T1000 (cell line): ENCODE measurements at places on chromosomes 3 and 15.

GRCh38 chr15:25785641-25786025 is 77.5 kb downstream of the ATP10A start:
- no peak for DNase-seq

DNA sequence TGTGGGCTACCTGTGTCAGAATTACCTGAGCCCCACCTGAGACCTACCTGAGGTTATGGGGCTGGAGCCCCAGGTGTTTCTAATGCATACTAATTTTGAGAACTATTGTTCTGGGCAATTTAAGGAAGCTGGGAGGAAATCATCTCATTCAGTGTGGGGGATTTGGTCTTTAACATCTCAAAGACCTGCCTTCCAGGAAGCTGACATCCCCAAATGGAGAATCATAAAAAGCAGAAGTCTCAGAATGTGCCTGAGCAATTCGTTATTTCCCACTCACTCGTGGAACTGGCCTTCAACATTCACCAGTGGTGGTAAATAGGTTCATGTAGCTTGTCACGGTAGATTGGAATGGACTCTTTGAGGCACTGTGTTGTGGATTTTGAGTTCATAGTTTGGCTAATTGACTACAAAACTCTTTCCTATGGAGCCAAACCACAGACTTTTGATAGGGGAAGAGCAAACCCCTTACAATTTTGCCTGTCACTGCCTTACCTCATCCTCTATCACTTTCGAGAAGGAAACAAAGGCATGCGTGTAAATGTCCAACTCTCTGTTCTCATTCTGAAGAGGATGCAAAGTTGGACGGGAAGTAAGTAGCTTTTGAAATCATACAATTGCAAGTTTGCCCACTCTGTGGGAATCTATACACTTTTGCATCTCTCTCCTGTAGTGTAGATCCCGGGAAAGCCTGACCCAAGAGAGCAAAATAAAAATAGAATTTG is 521.0 kb upstream of the MDFIC2 start:
- no peak for DNase-seq

GRCh38 chr3:40258555-40258954 is 51.0 kb upstream of the EIF1B start:
- peak; percentile 42 for DNase-seq

- no peak for DNase-seq
These were observed 45.6 kb upstream of the LDHAL6B start for GRCh38 chr15:59160880-59161593.

- DNase-seq: no peak
These were observed 3.4 kb downstream of the SKIL start for GRCh38 chr3:170360916-170361315.

DNA sequence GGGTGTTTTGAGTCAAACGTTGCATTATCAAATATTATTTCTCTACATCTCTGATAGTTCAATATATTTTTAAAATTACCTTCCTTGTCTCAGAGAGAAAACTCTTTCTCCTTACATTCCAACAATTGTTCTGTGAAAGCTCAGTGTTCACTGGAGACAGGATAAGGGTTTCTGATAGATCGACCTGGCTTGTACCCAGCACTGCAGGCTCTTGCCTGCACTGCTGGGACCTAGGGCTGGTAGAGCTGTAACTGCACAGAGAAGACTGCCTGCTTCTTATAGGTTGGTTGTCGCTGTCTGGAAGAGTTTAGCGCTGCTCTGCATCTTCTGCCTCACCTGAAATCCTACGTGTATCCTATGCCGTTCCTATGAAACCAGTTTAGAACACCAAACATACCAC is 249.9 kb upstream of the LRTM1 start:
- DNase-seq: no peak

- no peak for DNase-seq
These were observed 75.4 kb upstream of the SLC6A1 start for GRCh38 chr3:10917176-10917575.

DNA sequence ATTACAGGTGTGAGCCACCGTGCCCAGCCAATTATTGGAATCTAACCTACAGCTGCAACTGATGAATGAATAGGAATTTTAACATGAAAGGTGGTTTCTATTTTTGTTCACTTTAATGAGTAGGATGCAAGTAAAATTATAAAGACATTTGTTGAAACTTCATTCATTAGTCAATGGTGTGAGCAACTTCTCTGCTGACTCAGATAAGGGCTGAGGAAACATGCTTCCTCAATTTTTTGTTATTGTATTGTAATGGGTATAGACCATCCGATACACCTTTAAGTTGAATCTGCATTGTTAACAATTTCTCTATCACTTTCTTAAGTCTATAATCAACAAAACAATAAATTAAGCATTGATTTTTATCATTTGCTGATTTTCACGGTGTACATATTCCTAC is 127.8 kb downstream of the STAG1 start:
- DNase-seq: no peak

- no peak for DNase-seq
These were observed 77.3 kb upstream of the ATP2B2 start for GRCh38 chr3:10582733-10583132.

DNA sequence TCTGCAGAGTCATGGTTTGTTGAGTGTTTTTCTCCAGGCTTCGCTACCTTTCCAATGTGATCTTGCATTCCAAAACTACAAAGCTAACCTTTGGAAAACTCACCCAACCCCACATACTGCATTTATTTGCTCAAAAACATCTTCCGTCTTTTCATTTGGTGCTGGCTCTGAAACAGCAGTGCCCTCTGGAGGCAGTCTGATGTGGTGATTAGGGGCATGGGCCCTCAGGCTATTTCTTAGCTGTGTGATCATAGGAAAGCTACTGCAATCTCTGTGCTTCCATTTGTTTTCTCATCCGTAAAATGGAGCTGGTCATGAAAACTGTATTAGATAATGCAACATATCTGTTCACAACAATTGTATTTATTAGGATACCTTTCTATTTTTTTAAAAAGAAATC is 47.0 kb downstream of the MTHFS start:
- no peak for DNase-seq

DNA sequence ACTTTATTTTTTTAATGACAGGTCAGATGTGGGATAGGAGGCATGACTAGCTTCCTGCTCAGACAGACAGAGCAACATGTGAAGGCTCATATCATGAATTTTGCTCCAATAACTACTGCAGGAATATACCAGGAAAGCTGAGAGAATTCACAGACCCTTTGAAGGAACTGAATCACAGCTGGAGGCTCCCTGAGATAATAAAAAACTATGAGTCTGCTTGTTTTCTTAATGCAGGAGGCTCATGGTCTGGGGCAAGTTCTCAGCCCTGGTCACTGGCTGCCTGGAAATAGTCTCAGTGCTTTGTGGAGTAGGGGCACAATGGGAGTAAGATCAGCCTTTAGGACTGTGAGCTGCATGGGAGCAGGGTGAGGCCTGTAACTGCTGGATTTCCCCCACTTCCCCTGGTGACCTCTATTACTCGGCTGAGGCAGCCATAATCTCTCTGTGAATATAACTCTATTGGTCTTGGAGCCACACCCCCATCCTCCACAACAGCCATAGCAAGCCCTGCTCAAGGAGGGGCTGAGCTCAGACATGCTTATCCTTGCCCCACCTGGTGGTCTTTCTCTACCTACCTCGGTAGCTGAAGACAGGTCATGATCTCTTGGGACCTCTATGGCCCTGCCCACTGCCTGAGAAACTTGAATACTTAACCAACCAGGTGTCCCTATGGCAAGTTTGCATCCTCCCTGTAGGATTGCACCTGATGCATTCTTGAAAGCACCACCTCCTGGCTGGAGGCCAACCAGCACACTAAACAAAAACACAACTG is 281.6 kb upstream of the TMCO5A start:
- no peak for DNase-seq

DNA sequence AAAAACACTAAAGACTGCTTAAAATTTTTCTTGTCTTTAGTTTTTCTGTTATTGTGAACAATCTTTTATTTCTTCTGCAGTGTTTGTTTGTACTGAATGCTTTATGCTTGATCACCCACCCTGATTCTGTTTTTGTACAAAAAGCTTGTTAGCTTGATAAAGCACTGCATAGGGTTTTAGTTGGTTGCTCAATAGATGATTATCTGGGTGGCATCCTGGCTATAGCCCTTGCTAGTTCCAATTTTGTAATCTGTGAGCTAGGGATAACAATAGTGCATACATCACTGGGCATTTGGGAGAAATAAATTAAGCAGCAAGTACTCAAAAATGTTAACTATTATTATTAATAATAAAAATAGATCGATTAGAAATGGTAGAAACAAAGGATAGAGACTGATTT is 102.3 kb downstream of the ZPLD1 start:
- no peak for DNase-seq

- no peak for DNase-seq
These were observed 14.3 kb downstream of the ZIC4 start for GRCh38 chr3:147391781-147392624.
